Stimulated activated CD4-positive, alpha-beta T cell treated with anti-CD3 and anti-CD28 coated beads, Interleukin-12 subunit alpha, Interleukin-12 subunit beta, amount 100 ng/mL, for 24 hours (primary cell): ENCODE measurements at places on chromosomes 1 and 21.
A peak's percentile ranks its signal among the peaks of the same experiment; 100 is the strongest.

- no peak for DNase-seq
Measured at GRCh38 chr1:15618077-15618654, 908 bp downstream of the DDI2 start.

DNA sequence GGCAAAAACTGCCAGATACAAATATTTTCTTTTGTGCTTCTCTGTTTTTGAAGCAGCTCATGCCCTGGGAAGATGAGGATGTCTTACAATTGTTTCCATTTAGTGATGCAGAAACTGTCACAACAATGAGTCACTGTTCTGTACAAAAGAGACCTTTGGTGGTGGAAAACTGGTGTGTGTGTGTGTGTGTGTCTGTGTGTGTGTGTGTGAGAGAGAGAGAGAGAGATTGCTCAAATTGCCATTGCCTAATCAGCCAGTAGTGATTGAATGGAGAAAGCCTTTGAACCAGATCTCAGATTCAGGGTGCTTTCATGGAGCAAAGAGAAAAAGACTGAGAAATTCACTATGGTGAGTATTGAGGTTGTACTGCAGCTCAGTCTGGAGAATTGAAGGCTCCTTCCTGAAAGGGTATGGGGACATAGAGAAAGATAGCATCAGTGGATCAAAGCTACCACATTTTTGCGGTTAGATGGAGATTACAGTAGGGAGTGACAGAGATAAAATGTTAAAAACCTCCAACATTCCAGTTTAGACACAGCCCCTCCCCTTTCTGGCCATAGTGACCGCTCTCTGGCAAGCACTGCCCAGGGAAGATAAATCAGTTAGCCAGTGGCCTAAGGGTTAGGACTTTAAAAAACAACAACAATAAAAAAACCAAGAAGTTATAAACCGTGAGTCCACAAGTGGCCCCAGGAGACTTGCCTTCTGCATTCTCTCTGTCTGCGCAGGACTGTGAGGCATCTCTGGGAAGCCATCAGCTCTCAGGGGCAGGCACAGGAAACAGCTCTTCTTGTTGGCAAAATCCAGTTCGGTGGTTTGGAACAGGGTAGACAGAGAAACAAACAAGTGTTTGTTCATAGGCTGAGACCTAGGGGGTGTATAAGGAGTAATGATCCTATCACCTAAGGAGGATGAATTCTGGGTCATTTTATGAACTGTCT lies 406.5 kb downstream of the DUSP10 start:
- no peak for DNase-seq

GRCh38 chr1:20212085-20212684 lies 25.9 kb upstream of the PLA2G2C start:
- DNase-seq = no peak

GRCh38 chr1:99673315-99673714 lies 27.4 kb downstream of the PALMD start:
- no peak for DNase-seq

DNA sequence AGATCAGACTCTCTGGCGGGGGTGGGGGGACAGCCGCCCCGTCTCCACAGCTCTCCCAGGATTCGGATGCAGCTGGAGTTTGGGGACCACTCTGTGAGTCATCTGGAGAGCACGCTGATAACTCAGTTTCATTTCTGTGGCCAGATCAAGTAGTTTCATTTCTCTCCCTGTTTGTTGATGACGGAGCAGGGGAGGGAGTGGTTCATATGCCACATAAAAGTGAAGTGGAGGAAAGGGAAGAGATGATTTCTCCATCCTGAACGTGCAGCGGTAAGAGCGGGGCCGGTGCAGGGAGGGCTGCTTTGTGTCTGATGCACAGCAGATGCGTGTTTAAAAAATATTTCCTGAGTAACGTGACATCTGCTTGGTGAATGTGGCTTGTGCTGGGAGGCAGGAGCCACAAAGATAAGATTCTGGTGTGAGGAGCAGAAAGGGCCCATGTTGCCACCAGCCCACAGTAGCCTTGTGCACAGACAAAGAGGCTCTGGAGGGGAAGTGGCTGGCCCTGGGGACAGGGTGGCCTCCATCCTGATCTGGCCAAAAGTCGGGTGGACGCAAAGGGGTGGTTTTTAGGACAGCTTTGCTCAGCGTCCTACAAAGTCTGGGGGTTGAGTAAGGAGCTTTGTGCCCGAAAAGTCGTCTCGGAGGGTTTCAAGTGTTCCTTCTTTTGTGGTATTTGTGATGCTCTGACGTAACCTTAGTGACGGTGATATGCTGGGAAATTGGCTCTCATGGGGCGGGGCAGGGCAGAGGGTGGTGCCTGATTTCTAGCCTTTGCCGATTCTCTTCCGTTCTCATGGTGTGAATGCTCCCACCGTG lies at the start of gene MX2:
MX2 (plus strand) TSS at position 242 of the 819 bp plus-strand sequence. CDS start 14,880 bp downstream, outside the sequence.
- peak; percentile 60 for DNase-seq

- no peak for DNase-seq
Measured at GRCh38 chr1:243642936-243643335, 207.1 kb downstream of the AKT3 start.

GRCh38 chr1:157239936-157240335 lies 101.7 kb upstream of the ETV3 start:
- DNase-seq = no peak

GRCh38 chr1:241045659-241046058 lies 311.3 kb downstream of the RGS7 start:
- DNase-seq = no peak

GRCh38 chr21:39690454-39690853 lies 54.5 kb upstream of the IGSF5 start:
- no peak for DNase-seq

- no peak for DNase-seq
Measured at GRCh38 chr1:224939844-224940425, 10.5 kb downstream of the DNAH14 start.

DNA sequence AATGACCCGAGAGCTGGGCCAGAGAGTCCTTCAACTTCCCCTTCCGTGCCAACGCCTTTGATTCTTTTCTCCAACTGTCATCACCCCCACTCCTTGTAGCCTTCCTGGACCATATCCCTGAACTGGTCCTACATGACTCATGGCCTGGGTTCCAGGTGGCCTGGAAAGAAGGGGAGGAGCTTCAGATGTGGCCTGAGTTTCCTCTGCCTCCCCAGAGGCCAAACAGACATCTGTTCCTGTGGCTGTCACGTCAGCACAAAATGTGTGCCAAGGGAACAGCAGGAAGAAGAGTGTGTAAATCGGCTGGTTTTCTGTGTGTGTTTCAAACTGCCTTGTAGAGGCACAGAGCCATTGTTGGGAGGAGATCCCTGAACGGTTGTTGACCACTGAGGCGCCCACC lies 24.9 kb upstream of the KIRREL1 start:
- no peak for DNase-seq

DNA sequence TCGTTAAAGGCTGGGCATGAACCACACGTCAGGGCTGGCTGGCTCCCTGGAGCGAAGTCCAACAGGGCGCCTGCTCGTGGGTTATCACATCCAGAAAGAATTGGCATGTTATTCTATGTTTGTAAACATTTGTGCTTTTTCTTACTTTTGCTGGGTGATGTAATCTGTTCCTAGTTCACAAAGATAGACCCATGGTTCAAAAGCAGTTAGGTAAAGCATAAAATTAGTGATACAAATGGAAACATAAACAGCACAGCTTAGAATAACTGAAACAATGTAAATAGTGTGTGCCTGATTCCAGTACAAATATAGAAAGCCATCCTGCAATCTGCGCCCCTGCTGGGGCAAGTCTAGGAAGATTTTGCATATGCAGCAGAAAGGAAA lies 184.0 kb upstream of the C1orf174 start:
- no peak for DNase-seq

- no peak for DNase-seq
Measured at GRCh38 chr1:115544131-115544530, 97.6 kb upstream of the VANGL1 start.

GRCh38 chr1:77680173-77680572 lies 2.3 kb downstream of the ZZZ3 start:
- DNase-seq = no peak

GRCh38 chr1:76254104-76255030 lies 179.8 kb downstream of the ST6GALNAC3 start:
- DNase-seq = no peak

GRCh38 chr1:25750923-25751605 lies 48.9 kb upstream of the SELENON start:
- DNase-seq = no peak

DNA sequence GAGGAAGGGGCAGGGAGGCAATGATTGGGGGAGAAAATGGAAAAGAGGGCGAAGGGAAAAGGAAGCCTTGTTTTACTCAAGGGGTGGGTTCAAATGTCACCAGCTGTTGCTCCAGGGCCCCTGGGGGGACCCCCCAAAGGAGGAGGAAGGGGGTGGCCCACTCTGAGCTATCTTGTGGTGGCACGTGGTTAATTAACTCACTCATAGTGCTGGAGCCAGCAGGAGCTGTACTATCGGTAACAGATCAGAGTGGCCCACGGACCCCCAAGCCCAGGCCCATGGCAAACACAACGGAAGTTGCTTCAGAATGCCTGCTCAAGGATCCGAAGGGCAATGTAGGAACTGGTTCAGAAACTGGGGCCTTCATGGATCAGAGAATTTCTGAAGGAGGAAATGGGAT lies 7.2 kb downstream of the TFF2 start:
- DNase-seq = no peak

GRCh38 chr21:23398726-23399125 lies 2208.6 kb downstream of the MRPL39 start:
- DNase-seq = no peak

- DNase-seq = no peak
Measured at GRCh38 chr1:192601143-192601542, 25.6 kb downstream of the RGS1 start.

- DNase-seq = no peak
Measured at GRCh38 chr1:170205301-170205700, 59.5 kb downstream of the NTMT2 start.

- no peak for DNase-seq
Measured at GRCh38 chr21:45351526-45352275, 53.3 kb upstream of the COL18A1 start.

DNA sequence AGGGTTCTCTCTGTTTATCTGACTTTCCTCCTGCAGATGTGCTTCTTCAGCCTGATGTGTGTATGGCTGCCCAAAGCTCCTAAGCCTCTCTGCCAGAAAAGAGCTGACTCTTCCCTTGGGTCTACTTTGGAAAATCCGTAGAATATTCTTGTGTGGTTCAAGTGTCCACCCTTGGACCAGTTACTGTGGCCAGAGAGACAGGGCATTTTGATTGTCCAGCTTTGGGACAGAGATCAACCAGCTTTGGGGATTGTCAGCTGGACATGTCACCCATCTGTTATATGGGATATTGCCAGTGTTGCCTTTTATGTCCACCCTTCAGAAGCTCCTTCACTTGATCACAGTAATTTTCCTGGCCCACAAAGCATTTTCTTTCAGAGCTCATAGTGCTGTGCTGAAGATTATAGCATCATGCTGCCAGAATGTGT lies 126.2 kb upstream of the L1TD1 start:
- DNase-seq = no peak

GRCh38 chr1:196309386-196309785 lies 298.9 kb downstream of the KCNT2 start:
- DNase-seq = no peak

GRCh38 chr1:178266619-178267066 lies 172.7 kb downstream of the RASAL2 start:
- no peak for DNase-seq

- DNase-seq = no peak
Measured at GRCh38 chr1:95138223-95138622, 21.1 kb downstream of the TLCD4 start.

DNA sequence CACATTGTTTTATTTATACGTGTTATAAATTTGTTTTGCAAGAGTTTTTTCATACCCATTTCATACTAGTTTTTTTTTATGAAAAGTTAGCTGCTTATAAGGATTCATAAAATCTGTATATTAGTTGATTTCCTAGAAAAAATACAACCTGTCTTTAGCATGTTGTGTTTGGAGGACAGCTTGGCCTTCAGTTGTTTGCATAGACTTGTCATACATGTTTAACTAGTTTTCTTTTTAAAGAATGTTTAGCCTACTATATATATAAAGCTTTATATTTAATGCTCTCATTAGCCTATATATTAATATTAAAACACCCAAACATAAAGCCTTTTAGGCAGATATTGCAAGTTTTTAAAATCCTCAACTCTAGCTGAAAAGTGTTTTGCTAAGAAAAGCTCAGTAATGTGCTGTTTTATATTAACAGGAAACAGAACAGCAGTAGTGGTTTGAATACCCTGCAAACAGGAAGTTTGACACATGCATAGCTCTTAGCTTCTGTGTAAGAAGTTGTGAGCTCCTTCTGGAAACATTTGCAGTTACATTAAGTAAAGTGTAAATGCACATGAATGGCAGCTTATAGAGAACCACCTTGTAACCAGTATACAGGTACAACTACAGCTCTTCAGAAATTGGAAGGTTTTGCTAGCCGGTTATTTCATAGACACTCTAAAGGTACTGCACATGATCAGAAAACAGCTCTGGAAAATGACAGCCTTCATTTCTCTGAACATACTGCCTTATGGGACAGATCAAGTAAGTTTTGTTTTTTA lies at the start of gene PRKACB:
PRKACB (plus strand) TSS at position 476 of the 770 bp plus-strand sequence; CDS start at position 567, 91 bp downstream.
- DNase-seq = no peak

GRCh38 chr1:104795931-104796330 lies 1046.2 kb downstream of the AMY1C start:
- no peak for DNase-seq

DNA sequence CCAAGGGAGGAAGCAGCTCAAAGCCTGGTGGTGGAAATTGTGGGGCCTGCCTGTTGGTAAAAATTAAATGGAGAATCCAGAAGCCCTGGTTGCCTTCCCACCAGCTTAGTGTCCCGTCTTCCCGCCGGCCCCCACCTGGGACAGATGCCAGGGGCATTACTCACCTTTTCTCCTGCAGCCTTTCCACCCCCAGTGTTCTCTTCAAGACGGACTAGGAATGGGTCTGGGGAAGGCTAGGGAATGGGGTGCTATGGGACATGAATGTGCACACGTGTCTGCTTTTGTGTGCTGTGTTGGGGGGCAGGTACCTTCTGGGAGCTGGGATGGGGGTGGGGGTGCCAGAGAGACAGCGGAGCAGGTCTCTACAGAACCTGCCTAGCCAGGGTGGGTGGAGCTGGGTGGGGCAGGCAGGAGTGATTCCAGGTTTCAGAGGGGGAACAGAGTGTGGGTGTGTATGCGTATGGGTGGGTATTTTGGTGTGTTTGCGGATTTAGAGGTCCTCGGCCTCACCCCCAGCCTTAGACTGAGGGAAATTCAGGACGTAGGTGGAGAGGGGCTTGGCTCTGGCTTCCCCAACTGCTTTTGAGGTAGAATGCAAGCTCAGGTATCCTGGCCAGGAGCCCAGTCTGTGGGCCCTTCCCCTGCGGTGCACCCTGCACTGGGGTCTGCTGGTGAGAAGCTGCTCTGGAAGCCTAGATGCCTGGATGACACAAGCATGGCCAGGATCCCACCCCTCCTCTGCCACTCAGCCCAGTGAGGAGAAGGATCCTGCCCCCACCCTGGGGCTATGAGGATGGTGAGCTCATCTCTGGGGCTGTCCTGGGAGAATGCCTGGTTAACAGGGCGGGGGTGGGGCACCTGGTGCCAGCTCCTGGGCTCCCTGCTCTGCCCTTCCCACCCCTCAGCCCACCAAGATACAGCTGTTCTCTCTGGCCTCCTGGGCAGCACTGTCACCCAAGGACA lies 7.8 kb downstream of the VANGL2 start:
- no peak for DNase-seq

DNA sequence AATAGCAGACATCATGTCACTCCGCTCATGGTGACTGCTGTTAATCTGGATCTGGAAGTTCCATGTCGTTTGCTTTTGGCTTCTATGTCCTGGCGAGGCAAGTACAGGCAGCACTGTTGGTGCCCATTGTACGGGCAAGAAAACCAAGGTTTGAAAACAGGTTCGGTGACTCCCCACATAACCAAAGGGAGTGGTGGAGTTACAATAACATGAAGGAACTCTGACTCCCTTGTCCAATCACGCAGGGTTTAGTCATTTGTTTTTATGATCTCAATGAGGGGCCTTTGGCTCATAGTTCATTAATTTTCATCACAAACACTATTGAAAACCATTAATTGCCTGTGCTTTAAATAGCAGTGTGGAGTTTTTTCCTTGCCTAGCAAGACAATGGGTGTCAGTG lies 82.9 kb upstream of the SSX2IP start:
- DNase-seq = no peak
